SK-N-SH (cell line): ENCODE measurements at places on chromosomes 3 and 15.

- peak; percentile 12 for DNase-seq
Measured at GRCh38 chr15:97692301-97693015, 268.0 kb upstream of the ARRDC4 start.

- no peak for DNase-seq
Measured at GRCh38 chr3:23876923-23877322, 39.9 kb downstream of the NKIRAS1 start.

DNA sequence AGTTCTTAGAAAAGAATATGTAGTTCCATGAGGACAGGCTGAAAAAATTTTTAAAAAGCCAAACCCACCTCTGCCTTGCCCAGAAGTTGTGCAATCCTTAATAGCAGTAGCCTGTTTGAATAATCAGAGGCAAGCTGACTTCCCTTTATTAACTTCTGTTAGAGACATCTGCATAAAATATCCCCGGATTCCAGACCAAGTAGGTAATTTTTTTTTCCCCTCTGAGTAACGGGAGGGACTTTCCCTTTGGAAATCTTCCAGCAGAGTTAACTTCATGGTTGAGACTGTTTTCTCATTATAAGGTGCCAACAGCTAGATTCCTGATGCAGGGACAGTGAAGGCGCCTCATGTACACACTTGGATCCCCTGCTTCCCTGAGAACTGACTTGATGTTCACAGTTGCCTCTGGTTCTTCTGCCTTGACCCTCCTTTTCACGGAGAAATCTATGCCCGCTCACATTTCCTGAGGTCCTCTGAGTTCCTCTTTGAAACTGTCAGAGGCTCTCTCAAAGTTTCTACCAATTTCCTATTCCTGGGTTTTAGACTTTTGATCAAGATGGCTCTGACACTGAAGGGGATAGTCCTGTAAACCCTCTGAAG is 227.6 kb upstream of the BHLHE40 start:
- DNase-seq = no peak

GRCh38 chr3:177830411-177830849 is 633.1 kb upstream of the TBL1XR1 start:
- DNase-seq = no peak

- no peak for DNase-seq
Measured at GRCh38 chr3:157595259-157595658, 92.0 kb upstream of the VEPH1 start.

- no peak for DNase-seq
Measured at GRCh38 chr3:65401359-65402305, 637.1 kb downstream of the MAGI1 start.

DNA sequence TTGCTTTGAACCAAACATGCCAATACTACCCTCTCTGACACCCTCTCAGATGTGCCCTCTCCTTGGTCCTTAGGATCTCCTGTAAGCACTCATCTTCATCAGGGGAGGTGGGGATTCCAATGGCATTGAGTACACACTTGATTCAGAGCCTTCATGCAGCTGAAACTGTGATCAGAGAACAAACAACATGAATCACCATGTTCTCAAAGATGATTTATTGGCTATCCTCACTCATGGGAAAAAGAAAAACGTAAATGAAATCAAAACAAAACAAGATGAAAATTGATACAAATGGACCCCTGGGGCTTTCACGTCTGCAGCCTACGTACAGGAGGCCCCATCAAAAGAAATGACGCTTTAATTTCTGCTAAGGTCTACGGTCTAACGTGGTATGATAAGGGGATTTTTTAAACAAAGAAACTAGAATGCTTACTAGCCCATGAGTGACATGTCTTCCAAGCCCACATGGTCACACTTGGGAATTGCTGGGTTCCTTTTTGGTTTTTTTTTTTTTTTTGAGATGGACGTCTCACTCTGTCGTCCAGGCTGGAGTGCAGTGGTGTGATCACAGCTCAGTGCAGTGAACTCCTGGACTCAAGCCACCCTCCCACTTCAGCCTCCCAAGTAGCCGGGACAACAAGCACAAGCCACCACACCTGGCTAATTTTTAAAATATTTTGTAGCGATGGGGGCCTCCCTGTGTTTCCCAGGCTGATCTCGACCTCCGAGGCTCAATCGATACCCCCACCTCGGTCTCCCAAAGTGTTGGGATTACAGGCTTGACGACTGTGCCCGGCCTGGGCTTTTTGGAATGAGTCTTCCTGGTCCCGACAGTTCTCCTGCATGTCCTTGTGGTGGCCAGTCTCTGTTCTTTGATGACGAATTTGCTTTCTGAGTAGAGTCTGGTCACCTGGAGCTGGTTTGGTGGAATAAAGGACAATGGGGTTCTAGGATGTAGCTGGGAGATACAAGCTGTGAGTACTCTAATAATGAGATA is 202.6 kb downstream of the XXYLT1 start:
- DNase-seq = no peak

GRCh38 chr3:21310891-21311290 is 440.1 kb downstream of the ZNF385D start:
- DNase-seq = no peak

- no peak for DNase-seq
Measured at GRCh38 chr3:190116551-190117067, 4.1 kb downstream of the P3H2 start.

DNA sequence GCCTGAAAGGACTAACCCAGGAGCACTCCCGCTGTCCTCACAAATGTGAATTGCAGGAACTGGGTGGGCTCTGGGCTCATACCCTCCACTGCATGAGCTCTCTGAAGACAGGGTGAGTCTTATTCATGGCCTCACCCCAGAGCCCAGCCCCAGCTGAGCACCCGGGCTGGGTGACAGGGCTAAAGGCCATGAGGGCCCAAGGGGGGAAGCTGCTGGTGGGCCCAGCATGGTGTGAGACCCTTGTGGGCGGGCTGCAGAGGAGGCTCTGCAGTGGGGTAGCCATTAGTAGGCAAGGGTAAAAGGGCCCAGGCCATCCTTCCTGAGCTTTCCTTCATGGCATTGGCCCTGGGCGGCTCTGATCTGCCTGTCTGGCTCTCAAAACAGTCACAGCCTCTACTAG is 30.3 kb downstream of the SRPRB start:
- no peak for DNase-seq

- DNase-seq = no peak
Measured at GRCh38 chr3:146491303-146491702, 21.9 kb upstream of the PLSCR2 start.

GRCh38 chr3:141963301-141963700 is 86.9 kb downstream of the ATP1B3 start:
- DNase-seq = no peak

DNA sequence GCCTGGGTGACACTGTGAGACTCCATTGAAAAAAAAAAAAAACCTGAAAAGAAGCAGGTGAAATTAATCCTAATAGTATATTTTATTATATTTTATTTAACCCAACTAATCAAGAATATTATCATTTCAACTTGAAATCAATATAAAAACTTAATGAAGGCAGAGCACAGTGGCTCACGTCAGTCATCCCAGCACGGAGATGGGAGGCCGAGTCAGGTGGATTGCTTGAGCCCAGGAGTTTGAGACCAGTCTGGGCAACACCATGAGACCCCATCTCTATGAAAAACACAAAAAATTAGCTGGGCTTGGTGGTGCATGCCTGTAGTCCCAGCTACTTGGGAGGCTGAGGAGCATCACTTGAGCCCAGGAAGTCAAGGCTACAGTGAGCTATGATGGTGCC is 33.3 kb upstream of the SLC41A3 start:
- DNase-seq = no peak

DNA sequence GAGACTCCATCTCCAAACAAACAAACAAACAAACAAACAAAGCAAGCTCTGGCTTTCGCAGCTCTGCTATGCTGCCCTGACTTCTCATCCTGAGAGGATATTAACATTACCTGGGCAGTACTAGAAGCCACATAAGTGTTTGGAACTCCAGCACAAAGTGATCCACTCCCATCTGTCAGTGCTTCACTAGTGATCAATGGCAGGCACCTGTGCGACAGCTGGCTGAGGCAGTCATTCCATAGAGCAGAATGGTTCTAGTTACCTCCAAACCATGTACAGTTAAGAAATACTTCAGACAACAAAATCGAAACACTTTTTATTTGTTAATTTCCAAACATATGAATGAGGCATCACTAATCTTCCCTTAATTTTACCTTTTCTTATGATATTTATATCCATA is 2.8 kb upstream of the MB21D2 start:
- DNase-seq = no peak

DNA sequence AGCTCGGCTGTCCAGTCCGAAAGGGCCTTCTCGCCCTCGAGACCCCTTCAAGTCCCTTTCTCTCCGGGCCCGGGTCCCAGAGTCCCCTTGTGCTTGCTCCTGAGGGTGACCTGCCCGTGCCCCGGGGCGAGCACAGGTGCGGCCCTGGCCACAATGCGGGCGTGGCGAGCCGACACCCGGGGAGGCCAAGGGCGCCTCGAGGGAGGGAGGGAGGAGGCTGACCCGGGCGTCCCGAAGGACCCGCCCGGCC is 810 bp upstream of the MEF2A start:
- no peak for DNase-seq

GRCh38 chr15:49573421-49573820 is 47.2 kb downstream of the FAM227B start:
- no peak for DNase-seq
